ENCODE measurements at places on chromosomes 2 and 18. TPM values are rescaled to one million over a fixed set of nuclear protein-coding genes. Genes with fewer than 3 reads are reported as not detected.

Gene IL1RN
- total RNA-seq: 5.0 TPM

Gene CRYGC
- not detected for total RNA-seq

Gene CYP27C1
- total RNA-seq: 0.94 TPM

Gene DBI
- total RNA-seq: 265 TPM

Gene CFAP53
- 1.9 TPM for total RNA-seq

Gene PSMA8
- not detected for total RNA-seq

Gene DUSP2
- 5.2 TPM for total RNA-seq

Gene PPP1CB
- total RNA-seq: 231 TPM

Gene TMEFF2
- not detected for total RNA-seq

Gene MOCOS
- total RNA-seq: 30.4 TPM

Gene DCDC2C
- not detected for total RNA-seq

Gene CFAP65
- total RNA-seq: not detected

Gene CYP26B1
- 0.55 TPM for total RNA-seq

Gene TRAPPC8
- total RNA-seq: 21.7 TPM

Gene SLC38A11
- not detected for total RNA-seq

Gene PROM2
- total RNA-seq: 147 TPM

Gene TOGARAM2
- 0.44 TPM for total RNA-seq

Gene NEB
- total RNA-seq: not detected

Gene SCG2
- total RNA-seq: 0.48 TPM

Gene ALLC
- total RNA-seq: not detected

Gene CD207
- not detected for total RNA-seq

Gene HAAO
- total RNA-seq: 0.73 TPM

Gene UGT1A3
- total RNA-seq: 67.1 TPM

Gene LAMA3
- total RNA-seq: 44.4 TPM

Gene CROCC2
- total RNA-seq: not detected

Gene RABL2A
- total RNA-seq: 27.7 TPM

Gene ERICH2
- total RNA-seq: 2.0 TPM

Gene ARHGAP25
- not detected for total RNA-seq

Gene KCNS3
- 28.8 TPM for total RNA-seq

Gene FSHR
- total RNA-seq: not detected

Gene SERPINB12
- not detected for total RNA-seq

Gene TEX44
- total RNA-seq: not detected

Gene ZC3H6
- 10.0 TPM for total RNA-seq

Gene EML6
- 3.7 TPM for total RNA-seq

Gene POMC
- not detected for total RNA-seq

Gene RAX
- total RNA-seq: not detected

Gene RAB1A
- 165 TPM for total RNA-seq

Gene ZNF532
- total RNA-seq: 21.1 TPM

Gene SLC5A7
- not detected for total RNA-seq

Gene PIEZO2
- total RNA-seq: not detected

Gene GORASP2
- 74.7 TPM for total RNA-seq

Gene APCDD1
- not detected for total RNA-seq

Gene COBLL1
- 8.0 TPM for total RNA-seq

Gene CCT4
- 350 TPM for total RNA-seq

Gene MC5R
- not detected for total RNA-seq

Gene PRKAG3
- not detected for total RNA-seq

Gene CFC1
- total RNA-seq: not detected

Gene NEMP2
- 8.3 TPM for total RNA-seq

Gene MC2R
- not detected for total RNA-seq

Gene SUPT7L
- total RNA-seq: 29.3 TPM

Gene SLC4A5
- 1.2 TPM for total RNA-seq

Gene PID1
- total RNA-seq: not detected

Gene STK39
- total RNA-seq: 14.5 TPM

Gene FLACC1
- 0.75 TPM for total RNA-seq

Gene CCDC121
- 2.9 TPM for total RNA-seq

Gene UGT1A4
- total RNA-seq: 73.6 TPM

Gene SSB
- total RNA-seq: 53.8 TPM

Gene AMER3
- not detected for total RNA-seq

Gene NCK2
- 30.8 TPM for total RNA-seq

Data from PC-9 (cell line).